ENCODE measurements at places on chromosomes 5 and 9.

DNA sequence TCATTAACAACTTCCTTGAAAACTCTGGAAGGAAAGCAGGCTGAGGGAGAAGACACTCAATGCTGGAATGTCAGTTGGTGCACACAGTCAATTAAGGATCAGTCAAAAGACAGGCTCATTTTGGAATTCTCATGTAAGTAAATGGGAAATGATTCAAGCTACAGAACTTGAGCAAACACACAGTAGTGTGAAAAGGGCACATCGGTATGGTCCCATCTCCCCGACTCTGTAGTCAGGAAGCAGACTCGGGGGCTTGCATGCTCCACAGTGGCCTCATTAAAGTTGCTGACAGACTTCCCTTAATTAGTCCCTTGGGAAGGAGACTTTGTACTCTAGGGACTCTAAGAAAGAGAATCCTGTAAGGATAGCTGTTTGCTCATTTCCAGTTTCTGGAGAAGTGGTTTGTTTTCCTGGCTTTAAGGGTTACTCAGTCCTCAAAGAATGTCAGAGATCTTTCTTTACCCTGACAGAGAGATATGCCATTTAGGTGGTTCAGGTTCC is 339.2 kb downstream of the ADAMTS6 start:
- DNase-seq: no peak

DNA sequence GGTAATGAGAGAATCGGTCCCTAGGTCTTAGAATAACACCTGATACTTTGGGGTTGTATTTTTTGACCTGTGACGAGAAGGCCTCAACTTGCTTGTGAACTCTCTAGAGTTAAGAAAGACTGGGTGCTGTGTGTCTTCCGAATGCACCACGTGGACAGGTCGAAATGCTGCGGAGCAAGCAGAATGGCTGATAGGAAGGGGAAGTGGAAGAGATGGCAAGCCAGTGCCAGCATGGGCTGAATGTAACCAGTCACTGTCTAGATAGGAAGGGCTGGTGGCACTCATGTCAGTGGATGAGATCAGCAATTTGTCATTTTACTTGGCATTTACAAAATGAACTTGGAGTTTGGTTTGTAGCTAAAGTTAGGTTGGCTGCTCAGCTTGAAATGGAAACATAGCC is 5.6 kb downstream of the OTULINL start:
- DNase-seq: no peak

- DNase-seq: no peak
These were observed 182.9 kb downstream of the ARHGEF28 start for GRCh38 chr5:73808911-73809310.

DNA sequence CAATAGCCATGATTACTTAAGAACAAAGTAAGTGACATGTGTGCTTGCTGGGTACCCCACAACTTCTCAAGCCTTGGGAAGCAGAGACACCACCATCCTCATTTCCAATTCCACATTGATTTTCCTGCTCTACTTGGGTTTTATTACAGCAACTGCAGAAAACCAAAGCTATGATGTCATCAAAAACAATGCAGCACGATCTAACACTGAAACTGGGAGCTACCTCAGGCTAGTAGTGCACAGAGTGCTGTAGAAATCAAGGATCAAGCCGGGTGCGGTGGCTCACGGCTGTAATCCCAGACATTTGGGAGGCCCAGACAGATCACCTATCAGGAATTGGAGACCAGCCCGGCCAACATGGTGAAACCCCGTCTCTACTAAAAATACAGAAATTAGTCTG is 174.4 kb upstream of the MSX2 start:
- no peak for DNase-seq

- DNase-seq: peak; percentile 44
These were observed 1.6 kb upstream of the HAPLN1 start for GRCh38 chr5:83721953-83722901.

- no peak for DNase-seq
These were observed 4.1 kb downstream of the PTCH1 start for GRCh38 chr9:95512709-95513095.

GRCh38 chr5:118354797-118355196 is 633.5 kb downstream of the DTWD2 start:
- no peak for DNase-seq

- DNase-seq: peak; percentile 88
These were observed at the start of gene MPDZ for GRCh38 chr9:13279284-13280141. MPDZ (minus strand) TSS chr9:13279692; CDS start chr9:13250315, 29,377 bp downstream.

DNA sequence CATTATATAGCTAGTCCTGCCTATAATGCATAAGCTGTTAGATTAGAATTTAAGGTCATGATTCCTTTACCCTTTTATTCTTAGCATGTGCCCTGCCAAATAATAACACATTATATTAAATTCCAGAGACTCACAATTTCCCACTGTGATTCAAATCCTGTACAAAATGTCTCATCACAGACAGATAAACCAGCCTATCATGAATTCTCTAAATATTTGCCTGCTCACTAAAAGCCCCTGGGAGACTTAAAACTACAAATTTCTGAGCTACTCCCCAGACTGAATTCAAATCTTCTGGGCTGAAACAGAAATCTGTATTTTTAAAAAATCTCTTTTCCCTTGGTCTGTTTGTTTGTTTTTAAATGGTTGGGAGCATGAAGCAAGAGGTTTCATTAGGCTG is 32.7 kb downstream of the GAPT start:
- DNase-seq: no peak

GRCh38 chr5:120457839-120458507 is 6.1 kb upstream of the PRR16 start:
- DNase-seq: peak; percentile 7

- DNase-seq: no peak
These were observed 17.4 kb downstream of the MARCHF6 start for GRCh38 chr5:10370931-10371330.

DNA sequence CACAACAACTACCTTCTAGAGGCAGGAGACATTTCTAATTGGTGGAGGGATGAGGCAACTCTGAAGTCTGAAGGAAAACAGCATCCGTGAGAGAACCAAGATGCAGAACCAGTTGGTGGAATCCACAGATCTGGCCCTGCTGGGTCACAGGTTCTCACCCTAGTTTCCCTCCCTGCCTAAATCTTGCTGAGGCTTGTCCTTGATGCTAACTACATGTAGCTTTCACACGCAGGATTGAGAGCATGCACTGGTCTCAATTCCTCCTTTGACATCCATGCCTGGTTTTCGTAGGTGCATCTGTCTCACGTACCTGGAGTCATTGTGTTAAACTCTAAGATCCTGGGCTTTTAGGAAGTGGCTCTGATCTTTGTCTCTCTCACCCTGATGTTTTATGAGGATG is 9.7 kb upstream of the F2RL1 start:
- no peak for DNase-seq

GRCh38 chr5:169629847-169630548 is 7.1 kb upstream of the DOCK2 start:
- no peak for DNase-seq

- DNase-seq: no peak
These were observed 4.1 kb downstream of the SWI5 start for GRCh38 chr9:128280084-128280622.

- no peak for DNase-seq
These were observed 1.2 kb upstream of the RNF44 start for GRCh38 chr5:176538230-176538988.

- DNase-seq: no peak
These were observed 38.5 kb downstream of the SLC22A5 start for GRCh38 chr5:132407970-132408369.

- peak; percentile 79 for DNase-seq
These were observed at the start of gene PIK3R1 for GRCh38 chr5:68215208-68215897. PIK3R1 (plus strand) TSS chr5:68215756; CDS start chr5:68226676, 10,920 bp downstream.

DNA sequence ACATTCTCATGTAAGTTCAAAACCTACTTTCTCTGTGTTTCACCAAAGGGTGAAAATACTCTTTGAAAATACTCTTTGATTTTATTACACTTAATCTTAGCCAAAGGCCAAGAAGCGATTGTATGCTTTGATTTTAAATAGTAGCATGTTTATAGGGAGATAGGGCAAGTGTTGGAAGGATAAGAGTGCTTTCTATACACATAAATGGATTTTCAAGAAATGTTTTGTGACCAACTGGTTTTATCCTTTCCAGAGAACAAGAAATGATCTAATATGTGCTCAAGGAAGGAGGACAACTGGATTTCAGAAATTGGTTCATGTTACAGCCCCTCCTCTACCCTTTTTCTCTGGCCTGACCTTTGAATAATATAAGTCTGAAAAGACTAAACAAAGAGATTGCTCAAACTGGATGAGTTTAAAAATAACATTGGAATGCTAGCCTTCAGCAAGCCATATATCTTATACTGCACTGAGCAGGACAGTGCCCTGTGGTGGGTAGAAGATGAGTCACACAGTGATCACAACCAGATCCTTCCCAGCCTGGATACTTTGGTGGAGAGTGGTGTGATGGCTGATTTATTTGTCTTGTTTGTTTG is 13.1 kb downstream of the PALM2AKAP2 start:
- no peak for DNase-seq

- DNase-seq: no peak
These were observed 159.9 kb downstream of the OLFM1 start for GRCh38 chr9:135247227-135247930.

DNA sequence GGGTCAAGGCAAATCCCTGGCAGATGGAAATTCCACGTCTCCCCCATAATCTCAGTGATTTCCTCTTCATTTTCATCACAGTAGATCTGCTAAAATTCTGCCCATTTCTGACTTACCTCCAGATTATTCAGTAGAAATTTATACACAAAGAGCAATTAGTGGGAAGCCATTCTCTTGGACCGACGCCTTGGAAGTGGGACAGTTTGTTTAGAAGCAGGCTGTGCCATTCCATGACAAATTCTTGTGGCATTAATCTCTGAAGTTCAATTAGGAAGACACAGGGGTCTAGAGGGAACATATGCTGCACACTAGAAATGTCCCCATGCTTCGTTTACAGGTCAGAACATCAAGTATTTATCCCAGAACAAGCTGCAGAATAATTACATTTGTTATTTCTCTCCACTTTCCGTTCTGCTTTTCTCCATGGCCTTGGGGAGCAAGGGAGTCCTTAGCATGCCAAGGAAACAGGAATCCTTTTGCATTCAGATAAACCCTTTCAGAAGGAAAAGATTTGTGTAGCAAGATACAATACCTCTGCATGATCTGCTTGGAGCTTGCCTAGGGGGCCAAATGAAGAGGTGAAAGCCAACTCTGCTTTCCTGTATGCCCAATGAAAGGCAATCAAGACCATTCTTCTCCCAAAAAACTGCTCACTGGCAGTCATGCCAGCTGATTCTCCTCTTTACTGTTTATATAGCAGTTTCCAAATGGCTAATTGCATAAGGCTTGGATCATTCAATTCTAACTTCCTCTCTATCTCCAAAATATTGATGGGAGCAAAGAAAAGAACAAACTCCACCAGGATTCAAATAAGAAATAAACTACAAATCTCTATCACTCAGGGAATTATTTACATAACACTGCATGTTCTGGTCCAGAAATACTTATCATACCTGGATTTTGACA is 2.5 kb upstream of the PRKACG start:
- no peak for DNase-seq

DNA sequence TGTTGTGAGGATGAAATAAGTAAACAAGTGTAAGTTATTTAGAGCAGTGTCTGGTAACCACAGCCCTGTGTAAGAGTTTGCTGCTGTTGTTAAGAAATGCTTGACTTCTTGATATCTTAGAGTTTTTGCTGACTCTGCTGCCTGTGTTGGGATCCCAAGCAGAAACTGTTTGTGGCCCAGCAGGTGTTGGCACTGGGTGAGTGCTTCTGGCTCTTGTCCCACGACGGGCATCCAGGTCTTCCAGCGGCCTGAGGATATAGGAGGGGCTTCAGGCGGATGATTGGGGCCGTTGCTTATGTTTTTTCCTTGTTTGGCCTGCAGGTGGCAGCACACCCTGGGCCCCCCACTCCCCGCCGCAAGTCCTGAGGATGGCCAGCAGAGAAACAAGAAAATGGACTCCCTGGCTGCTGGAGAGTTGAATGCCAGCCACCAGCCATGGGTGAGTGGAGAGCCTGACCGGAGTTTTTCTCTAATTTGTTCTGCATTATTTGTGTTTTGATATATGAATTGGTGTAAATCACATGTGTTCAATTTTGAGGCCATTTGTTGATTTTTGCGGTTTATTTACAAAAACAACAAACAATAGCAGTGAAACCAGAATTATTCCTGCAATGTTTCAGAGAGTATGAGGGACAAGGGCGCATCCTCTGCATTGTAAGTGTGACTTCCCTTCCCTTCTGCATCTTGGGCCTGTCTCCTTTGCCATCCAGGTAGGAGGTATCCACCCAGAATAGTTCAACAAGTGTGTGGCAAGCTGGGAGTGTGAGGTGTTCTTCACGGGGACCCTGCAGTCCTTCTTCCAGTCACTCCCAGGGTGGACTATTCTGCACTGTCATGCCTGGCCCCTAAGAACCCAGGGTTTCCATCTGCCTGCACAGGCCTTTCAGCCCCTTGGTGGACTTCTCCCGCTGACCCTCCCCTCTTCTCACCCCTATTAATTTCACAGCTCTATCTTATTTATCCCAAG is 50.3 kb downstream of the SLC22A5 start:
- peak; percentile 21 for DNase-seq

- DNase-seq: no peak
These were observed 215.3 kb upstream of the EDIL3 start for GRCh38 chr5:84599964-84600363.

DNA sequence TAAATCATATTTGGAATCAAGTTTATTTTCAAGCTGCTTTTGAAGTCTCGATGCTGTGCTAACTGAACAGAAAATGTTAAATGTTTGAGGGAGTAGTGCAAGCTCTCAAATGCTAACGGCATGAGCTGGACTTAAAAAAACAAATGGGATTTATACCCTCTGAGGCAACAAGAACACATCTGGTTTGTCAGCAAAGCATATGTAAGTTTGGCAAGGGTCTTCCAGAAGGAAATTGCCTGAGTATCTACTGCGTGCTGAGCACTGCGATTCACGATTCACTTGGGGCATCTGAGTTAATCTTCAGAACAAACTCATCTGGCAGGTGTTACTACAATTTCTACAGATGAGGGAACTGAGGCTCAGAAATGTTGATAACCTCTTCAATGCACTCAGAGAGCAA is 98.4 kb upstream of the C9orf72 start:
- no peak for DNase-seq

- no peak for DNase-seq
These were observed 146.8 kb downstream of the SMC2 start for GRCh38 chr9:104240890-104241289.

DNA sequence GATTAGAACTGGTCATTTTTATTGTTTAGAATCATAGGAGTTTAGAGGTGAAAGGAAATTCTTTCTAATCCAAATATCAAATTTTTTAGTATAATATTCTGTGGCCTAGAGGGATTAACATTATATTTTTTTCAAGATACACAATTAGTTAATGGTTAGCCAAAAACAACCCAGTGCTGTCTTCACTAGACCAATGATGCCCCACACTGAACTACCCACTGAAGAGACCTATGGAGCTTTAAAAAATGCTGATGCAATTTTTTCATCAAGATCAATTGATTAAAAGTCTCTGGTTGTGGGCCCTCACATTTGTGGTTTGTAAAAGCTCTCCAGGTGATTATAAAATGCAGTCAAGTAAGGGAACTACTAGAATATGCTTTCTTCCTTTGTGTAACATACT is 274.1 kb upstream of the C9orf72 start:
- no peak for DNase-seq

DNA sequence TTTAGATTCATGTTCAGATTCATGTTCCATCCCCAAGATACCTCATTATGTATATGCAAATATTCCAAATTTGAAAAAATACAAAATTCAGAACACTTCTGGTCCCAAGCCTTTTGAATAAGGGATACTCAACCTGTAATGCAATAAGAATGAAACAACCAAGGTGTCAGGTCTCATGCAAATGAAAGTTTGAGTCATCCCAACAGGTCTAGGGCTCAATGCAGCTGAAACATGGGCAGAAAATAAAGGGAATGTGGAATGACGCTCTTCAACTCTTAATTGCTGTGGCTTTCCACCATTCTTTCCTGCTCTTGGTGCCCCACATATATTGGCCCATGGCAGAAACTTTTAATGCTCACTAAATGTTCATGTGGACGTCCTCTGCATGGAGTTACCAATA is 107.3 kb upstream of the DAPK1 start:
- no peak for DNase-seq

Measured in NCI-H1930 (cell line).